ENCODE measurements at places on chromosomes 12 and 14.

DNA sequence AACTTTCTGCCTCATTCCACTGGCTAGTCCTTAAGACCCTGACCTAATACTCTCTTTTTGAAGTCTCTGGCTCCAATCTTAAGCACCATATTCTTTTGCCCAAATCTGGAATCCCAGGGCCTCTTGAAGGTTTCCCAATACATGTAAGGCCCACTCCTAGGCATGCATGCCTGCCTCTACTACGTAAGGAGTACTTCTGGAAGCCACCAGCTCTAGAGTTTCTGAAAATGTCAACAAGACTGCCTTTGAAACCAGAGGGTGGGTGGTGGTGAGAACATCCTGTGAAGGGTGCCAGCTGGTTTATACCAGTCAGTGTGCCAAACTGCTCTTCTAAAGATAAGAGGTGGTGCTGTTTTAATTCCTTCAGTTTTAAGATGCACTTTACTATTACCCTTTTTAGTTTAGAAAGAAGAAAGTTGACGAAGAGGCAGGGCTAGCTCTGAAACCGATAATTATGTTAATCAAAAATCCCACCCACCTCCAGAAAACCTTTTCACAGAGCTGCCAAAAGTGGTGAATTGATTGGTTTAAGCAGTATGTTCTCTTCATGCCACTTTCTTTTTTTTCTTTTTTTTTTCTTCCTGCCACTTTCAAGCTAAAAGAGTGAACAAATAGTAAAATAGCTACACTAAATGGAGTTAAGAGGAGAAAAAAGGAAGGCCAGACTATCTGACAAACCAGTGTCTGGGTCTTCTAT is 8.7 kb upstream of the WDR89 start:
- peak; percentile 27 for DNase-seq

GRCh38 chr12:128316973-128317526 is 50.1 kb downstream of the TMEM132C start:
- no peak for DNase-seq

GRCh38 chr14:87483271-87484260 is 509.4 kb downstream of the GALC start:
- no peak for DNase-seq

DNA sequence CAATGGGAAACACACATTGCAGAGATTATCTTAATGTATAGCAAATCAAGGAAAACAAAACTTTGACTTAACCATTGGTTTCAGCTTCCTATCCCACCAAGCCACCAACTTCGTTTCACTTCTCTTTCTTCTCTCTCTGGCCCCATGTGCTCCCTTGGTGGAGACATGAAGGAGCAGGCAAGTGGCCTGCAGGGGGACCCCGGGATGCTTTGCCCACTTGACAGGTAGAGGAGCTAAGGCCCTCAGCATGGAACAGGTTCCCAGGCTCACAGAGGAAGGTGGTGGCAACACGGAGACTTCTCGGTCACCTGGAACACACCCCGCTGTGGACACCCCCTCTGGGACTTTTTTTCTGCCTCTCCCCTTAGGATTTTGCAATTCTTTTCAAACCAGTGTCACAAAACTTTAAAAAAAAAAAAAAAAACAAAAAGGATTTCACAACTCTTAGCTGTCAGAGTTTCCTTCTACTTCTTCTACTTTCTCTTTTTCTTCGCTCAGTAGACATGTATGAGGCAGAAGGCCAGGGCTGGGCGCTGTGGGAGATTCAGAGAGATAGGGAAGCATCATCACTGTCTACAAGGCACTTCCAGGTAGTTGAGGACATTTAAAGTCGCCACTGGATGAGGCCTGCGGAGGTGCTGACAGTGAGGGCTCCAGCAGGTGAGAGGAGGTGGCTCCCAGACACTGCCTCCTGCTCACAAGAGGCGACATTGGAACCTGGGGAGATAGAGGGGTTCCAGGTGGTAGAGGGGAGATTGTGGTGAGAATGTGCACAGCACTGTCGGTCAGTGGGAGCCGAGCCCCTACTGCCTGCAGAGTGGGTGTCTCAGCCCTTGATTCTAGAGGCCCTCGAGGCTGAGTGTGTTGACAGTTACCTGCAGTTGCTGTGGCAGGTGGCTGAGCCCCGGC is 119.6 kb downstream of the GCH1 start:
- DNase-seq = no peak

GRCh38 chr12:112901271-112901670 is 5.5 kb upstream of the OAS1 start:
- DNase-seq = no peak

DNA sequence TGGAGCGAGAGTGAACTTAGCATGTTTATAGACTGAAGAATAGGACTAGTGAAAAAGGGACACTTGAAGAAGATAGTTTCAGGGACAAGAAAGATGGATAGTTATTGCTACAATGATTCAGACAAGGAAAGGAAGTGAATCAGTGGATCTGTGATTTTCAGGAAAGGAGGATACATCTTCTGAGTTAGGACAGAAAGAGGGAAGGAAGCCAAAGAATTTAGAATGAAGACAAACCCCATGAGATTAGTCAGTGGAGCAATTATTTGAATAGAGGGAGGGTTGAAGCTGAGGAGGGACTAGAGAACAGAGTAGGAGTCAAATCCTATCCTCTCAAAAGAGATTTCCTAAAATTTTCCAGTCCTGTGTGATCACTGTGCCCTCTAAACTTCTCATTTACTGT is 282.7 kb downstream of the AKAP6 start:
- DNase-seq = no peak

- no peak for DNase-seq
These were observed 31.3 kb upstream of the KCNA5 start for GRCh38 chr12:5012337-5012736.

DNA sequence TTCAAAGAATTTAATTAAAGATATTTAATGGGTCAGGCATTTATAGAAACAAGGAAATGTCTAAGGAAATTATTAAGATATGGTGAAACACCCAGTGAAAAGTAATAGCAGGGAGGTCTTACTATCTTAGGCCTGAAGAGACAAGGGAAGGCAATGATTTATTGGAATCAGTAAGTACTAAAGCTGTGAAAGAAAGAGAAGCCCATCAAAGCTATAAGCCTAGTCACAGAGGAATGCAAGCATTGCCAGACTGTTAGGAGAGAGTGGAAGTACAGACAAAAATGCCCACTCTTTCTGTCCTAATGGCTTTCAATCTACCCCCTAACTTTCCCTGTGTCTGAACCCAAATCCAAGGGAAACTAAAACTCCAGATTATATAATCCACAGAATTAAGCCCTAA is 69.2 kb upstream of the PIK3C2G start:
- no peak for DNase-seq

- DNase-seq = no peak
These were observed 101.2 kb upstream of the ATF7IP start for GRCh38 chr12:14264316-14264715.

DNA sequence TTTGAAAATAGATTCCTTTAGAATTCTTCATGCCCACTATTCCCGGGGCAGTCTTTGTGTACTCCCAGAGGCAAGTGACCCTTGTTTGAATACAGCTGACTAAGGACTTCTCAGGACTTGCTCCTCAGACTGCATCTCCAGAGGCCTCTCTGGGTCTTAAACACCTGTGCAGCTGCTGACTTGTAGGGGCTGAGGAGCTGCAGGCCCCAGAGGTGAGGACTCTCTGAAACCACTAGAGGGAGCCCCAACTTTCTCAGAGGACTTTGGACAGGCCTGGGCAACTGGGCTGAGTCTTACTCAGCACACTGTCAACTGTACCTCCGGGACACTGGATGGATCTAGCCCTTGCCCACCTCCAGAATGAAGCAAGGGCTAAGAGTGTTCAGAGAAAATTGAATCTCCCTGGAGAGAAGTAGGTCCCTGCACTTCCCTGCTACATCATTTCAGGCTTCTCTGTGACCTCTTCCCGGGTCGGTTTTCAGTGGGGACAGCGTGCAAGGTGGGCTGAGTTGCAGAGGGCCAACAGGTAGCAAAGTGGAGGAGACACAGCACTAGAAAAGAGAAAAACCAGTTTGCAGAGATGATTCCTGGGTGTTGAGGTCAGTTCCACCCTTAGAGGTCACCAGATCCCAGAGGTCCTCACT is 164.6 kb downstream of the TMEM117 start:
- no peak for DNase-seq

DNA sequence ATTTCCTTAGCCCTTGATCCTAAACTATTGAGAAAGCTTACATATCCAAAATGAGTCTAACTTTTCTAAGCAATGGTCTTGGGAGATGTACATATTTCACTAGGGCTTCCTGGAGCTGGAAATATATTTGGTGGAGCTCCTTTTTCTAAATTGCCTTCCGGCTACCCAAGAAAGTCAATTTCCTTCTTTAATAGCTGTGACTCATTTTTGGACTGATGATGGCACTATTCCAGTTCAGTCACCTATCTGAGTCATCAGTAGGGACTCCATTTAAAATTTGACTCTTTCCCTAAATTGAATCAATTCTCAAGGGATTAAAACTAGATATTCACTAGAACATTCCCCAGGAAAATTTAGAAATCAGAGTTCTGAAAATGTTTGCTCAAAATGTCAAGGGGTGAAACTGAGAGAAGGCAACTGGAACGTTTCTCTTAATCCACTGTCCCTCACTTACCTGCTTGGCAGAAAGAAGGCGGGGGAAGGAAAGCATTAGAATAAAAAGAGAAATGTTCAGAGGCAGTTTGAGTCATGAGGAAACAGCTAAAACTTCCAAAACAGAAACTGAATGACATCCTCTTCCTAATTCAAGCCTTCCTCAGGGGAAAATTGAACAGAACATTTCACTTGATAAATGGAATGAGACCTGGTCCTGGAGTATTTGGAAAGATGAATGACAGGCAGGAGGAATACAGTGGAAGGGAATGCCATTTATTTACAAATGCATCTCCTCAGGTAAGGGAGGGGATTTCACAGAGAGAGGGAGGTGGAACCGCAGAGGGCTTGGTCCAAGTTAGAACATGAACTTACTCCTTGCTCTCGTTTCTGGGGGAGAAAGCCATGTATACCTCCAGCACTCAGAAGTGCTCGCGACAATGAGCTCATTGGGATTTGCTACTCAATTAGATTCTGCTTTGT is 91.2 kb downstream of the RGS6 start:
- DNase-seq = no peak

DNA sequence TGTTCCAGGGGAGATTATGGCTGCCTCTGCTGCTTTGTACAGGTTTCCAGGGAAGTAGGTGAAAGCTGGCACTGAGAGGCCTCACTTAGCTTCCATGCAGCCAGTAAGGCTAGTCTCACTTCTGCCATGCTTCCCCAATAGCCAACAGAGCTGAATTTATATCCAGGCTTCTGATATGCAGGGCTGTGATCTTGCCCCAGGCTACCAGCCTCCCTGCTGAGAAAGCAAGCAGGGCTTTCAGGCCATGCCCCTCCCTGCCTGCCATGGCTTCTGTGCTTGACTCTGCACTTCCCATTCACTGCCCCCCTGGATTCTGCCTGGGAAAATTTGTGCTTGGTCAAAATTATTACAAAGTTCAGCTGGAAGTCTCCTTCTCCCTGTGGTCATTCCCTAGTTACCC is 302.1 kb upstream of the FBXO33 start:
- no peak for DNase-seq

- DNase-seq = no peak
These were observed 20.9 kb downstream of the SYNE3 start for GRCh38 chr14:95495538-95496025.

GRCh38 chr14:61699027-61699426 is 3.7 kb downstream of the HIF1A start:
- no peak for DNase-seq

DNA sequence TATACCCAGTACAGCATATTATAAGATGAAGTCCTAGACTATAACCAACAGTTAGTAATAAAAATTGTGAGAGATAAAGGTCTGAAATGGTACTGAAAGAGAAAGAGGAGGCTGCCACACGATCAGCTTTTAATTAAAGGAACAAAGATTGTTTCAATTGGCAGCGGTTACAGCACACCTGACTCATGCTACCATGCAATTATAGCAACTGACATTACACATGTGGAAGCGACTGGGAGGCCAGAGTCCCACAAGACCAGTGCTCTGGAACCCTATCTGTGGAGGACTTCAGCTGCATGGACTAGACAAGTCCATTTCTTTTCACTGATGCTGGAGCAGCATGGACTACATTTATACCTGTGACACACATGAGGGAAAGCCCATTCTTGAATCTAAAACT is 55.2 kb downstream of the SEL1L start:
- DNase-seq = no peak

GRCh38 chr12:92733661-92734060 is 30.9 kb downstream of the PLEKHG7 start:
- no peak for DNase-seq

- DNase-seq = no peak
These were observed 19.9 kb upstream of the CEP170B start for GRCh38 chr14:104845033-104845666.

DNA sequence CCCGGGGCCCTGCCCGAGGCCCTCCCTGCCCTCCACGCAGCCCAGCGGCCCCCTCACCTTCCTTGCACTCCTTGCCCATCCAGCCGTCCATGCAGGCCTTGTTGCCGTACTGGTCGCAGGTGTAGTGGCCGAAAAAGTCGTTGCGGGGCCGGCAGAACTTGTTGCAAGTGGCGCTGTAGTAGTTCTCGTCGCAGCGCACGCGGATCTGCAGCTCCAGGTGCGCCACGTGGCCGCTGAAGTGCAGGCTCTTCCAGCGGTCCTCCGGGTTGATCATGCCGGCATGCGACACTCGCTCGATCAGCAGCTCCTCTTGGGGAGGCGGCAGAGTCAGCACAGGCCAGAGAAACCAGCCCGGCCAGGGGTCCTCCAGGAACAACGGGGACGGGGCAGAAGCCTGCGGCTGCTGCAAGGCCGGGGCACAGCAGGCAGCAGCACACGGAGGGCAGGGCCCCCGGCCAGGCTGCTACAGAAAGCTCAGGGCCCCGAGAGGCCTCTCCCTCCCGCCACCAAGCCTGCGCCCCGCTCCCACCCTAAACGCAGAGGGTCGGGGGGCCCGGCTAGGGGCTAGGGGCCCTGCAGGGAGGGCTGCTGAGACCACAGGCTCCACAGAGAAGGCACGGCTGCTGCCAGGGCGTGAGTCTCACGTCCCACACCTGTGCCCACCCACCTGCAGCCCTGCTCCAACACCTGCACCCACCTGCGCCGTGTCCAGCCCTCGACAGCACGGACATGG is 12.7 kb downstream of the JAG2 start:
- DNase-seq = no peak

DNA sequence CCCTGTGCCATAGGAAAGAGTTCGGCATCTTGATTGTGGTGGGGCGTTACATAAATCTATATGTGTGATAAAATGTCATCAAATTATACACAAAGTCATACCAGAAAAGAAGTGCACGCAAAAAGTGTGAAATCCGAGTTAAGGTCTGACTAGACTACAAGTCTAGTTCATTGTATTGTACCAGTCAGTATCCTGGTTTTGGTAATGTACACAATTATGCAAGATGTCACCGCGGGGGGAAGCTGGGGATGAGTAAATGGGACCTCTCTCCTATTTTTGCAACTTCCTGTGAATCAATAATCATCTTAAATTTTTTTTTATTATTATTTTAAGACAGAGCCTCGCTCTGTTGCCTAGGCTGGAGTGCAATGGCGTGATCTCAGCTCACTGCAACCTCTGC is 43.2 kb upstream of the BCL11B start:
- no peak for DNase-seq
